ENCODE measurements at places on chromosomes 3 and 15. TPM values are rescaled to one million over a fixed set of nuclear protein-coding genes. Genes with fewer than 3 reads are reported as not detected.

The GRAMD2A gene
- 0.46 TPM for total RNA-seq

The TMC3 gene
- not detected for total RNA-seq

The GPR160 gene
- 13.2 TPM for total RNA-seq

The CFAP91 gene
- total RNA-seq, result 2.3 TPM

The NDN gene
- total RNA-seq, result 83.0 TPM

Measured in omental fat pad (tissue), 4 donors.